Activated T-cell treated with anti-CD3 and anti-CD28 coated beads for 4 hours (primary cell): ENCODE measurements at places on chromosomes 5 and 9.

DNA sequence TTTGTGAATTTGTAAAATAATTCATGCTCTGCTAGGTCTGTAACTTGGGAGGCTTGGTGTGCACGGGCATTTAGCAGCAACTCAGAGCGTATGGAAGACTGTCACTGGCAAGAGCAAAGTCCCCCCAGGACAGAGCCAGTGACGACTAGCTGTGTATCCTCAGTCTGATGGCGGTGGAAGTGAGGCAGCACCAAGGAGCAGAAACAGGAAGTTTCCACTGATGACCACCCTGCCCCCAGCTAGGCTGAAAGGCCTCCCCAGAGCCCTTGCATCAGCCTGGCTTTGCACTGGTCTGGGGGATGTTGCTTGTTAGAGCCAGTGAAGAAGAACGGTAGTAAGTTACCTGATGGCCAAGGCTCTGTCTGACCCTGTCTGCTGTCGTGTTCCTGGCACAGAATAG is 66.8 kb upstream of the ABL1 start:
- no peak for DNase-seq

- DNase-seq = no peak
These were observed 95.7 kb downstream of the ARL15 start for GRCh38 chr5:54214722-54215121.

- DNase-seq = peak; percentile 6
These were observed 54.9 kb downstream of the NDST1 start for GRCh38 chr5:150562832-150563231.

DNA sequence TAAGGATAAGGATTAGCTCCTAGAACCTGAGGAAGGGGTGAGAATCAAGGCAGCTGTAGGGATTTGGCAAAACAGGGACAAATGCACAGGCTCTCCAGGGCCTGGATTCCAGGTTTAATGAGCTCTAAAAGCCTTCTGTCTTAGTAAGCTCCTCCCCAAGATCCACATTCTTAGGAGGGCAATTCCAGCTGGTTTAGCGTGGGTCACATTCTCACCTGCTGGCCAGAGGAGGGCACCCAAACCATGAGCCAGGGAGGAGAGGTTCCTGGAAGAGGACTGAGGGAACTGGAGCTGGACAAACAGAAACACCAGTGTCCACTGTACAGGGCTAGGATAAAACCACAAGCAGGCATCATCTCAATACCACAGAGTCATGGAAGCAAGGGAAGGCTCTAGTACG is 480.0 kb downstream of the CCDC171 start:
- DNase-seq = no peak

GRCh38 chr5:181190711-181191525 is 14.1 kb downstream of the TRIM7 start:
- DNase-seq = peak; percentile 26

- DNase-seq = no peak
These were observed 24.0 kb upstream of the SLC12A7 start for GRCh38 chr5:1135696-1136525.

DNA sequence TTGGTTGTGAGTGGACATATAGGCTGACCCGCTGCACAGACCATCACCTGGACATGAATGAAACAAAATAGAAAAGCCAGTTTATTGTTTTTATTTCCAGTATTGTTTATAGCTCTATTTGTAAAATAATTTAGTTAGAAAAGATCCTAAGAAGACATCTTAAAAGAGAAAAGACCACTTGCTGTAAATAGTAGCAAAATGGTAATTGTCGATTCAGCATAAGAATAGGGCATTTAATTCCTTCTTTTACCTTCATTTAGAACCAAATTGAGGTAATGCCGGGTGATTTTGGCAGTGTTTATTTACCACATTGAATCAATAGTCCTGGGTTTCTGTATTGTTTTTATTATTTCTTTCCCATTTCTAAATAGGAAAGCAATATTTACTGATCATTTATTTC is 7.4 kb downstream of the TARS1 start:
- no peak for DNase-seq

DNA sequence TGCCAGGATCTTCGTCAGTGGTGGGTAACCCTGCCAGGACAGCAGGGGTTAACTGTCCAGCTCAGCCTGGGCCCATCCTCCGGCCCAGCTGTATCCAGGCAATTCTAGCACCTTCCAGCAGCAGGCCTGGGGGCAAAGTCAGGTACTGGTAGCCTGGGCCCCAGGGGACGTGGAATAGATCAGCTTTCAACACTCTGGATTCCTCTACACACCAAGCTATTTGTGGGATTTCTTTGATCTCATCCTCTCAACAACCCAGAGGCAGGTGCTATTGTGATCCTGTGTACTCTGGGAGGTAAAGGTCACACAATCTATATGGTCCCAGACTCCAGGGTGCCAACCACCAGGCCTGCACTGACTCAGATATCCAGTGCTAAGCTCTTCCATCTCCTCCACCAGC is 8.7 kb upstream of the SPOUT1 start:
- no peak for DNase-seq

DNA sequence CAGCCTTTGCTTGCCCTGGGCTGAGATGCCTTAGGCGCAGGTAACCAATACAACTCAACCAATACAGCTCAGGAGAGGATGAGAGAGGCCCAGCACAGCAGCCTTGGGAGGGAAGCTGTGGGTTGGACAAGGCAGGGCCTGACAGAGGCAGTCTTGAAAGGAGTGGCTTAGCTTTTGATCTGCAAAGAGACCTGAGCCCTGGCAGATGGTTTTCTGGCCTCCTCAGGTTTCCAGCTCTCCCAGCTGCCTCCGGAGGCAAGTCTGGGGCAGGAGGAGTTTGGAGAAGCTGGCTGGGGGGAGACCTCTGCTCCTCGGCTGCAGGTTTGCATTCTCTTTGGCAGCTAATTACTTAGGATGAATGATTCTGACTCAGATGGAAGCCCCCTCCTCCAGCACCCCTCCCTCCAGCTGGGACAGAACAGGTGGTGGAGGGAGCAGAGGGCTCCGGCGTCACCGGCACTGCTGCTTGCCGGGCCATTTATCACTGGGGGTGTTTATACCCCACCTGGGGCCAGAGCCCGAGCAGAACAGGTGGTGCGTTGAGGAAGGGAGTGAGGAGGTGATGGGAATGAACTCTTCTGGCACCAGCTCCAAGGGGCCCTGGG is 50.8 kb downstream of the TSPAN17 start:
- DNase-seq = no peak

- no peak for DNase-seq
These were observed 22.1 kb downstream of the LRRC19 start for GRCh38 chr9:26983340-26983739.

DNA sequence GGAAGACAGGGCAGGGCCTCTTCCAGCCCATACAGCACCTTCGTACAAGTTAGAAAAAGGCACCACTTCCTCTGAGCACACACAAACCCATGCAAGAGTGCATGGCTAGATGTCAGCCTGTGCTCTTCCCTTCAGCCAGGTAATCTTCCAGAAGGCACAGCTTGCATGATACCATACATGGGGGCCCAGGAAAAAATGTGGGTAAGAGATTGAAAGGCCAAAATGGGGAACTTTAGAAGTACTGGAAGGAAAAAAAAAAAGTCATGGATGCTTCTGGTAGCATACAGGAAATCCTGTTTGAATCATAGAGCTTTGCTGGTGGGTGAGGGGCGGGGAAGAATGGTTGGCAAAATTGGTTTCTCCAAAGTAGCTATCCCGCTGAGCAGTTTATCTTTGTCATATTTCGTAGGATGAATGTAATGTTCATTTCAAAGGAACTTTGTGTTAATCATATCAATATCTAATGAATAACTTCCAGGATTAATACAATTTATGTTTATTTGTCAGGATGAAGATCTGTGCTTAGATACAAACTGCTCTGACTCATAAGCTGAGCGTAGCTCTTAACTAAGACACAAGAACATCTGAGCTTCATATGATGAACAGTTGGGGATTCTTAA is 78.2 kb upstream of the MAP3K1 start:
- no peak for DNase-seq

- DNase-seq = no peak
These were observed 22.5 kb downstream of the TICAM2 start for GRCh38 chr5:115579747-115580173.

GRCh38 chr5:156513123-156513815 is 186.3 kb downstream of the SGCD start:
- DNase-seq = no peak

GRCh38 chr5:51387884-51388275 is 4.6 kb downstream of the ISL1 start:
- no peak for DNase-seq

DNA sequence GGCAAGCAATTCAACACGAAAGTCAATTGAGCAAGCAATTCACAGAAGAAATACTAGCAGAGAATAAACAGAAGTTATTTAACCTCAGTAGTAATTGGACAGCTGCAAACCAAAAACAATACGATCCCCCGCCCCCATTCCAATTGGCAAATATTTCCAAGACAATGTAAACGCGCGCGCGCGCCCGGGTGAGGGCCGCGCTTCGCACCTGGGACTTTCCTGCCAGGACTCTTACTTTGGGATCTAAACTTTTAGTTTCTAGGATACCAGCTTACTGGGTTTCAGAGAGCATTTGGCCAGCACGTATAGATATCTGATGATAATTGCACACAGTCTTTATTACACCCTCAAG is 8.6 kb downstream of the RUFY1 start:
- DNase-seq = no peak

- no peak for DNase-seq
These were observed 6.9 kb upstream of the GLIS3 start for GRCh38 chr9:4306777-4307121.
